Stimulated activated CD4-positive, alpha-beta T cell treated with anti-CD3 and anti-CD28 coated beads, Interleukin-12 subunit alpha, Interleukin-12 subunit beta, amount 100 ng/mL, for 24 hours (primary cell): ENCODE measurements at places on chromosomes 5 and 9.

DNA sequence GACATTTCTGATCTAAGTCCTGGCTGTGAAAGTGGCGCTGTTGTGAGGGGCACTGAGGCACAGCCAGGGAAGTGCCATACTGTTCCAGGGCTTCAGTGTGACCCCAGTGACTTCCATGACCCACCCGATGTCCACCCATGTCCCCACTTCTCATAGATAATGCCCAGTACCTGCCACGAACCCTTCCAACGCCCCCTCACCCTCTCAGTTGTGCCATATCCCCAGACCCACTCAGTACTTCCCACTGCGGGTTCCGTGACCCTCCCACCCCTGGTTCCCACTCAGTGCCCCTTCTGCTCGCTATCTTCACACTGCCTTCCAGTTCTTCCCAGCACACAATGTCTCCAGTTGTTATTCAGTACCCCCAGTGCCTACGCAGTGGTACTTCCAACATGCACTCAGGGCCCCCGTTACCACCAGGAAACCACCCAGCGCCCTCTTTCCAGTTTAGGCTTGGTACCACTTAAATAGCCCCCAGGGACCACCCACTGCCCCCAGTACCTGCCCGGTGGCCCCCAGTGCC is 30.7 kb upstream of the PSD2 start:
- no peak for DNase-seq

DNA sequence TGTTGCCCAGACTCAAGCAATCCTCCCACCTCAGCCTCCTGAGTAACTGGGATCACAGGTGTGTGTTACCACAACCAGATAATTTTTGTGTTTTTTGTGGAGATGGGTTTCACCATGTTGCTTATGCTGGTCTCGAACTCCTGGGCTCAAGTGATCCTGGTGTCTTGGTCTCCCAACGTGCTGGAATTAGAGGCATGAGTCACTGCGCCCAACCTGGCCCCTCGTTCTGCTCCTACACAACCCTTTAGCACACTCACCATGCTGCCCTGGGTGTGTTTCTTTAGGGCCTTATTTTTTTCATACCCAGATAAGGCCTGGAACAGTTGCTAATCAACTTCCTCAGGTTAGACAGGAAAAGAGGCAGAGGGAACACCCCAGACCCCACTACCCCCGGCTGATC is 2.6 kb downstream of the PDZD2 start:
- DNase-seq: no peak

- no peak for DNase-seq
Observed at GRCh38 chr9:104774132-104774531, 10.2 kb downstream of the NIPSNAP3B start.

DNA sequence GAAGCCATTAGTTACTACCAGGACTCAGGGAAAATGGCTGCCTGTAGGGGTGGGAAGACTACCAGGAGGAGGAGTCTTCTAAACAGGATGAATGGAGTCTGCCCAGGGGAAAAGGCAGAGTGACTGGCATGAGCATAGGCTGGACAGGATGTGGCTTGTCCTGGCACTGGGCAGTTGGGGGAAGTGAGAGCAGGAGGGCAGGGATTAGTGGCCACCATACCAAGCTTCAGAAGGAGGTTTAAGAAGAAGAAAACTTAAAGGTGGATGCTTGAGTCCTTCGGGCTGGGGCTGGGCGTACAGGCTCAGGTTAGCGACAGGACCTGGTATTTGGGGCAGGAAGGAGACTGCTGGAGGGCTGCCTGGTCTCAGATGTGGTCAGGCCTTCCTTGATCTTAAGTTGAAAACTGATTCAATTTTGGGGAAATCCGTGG is 5.0 kb upstream of the NSD1 start:
- DNase-seq: no peak

- no peak for DNase-seq
Observed at GRCh38 chr9:134325813-134326723, at the start of gene RXRA. TSS of gene RXRA (plus strand) at chr9:134326455. CDS start at chr9:134326632, 177 bp downstream.
